Smooth muscle cell of trachea (primary cell): ENCODE measurements at places on chromosomes 13 and 19. TPM values are rescaled to one million over a fixed set of nuclear protein-coding genes. Genes with fewer than 3 reads are reported as not detected.

Gene ZNF442
- 3.5 and 3.9 TPM in 2 replicates for total RNA-seq

Gene CD37
- not detected in 2 replicates for total RNA-seq

Gene ZNF524
- 8.9 and 21.0 TPM in 2 replicates for total RNA-seq

Gene PABPC3
- total RNA-seq = 0.15 and 0.17 TPM in 2 replicates

Gene CYP2A7
- not detected in 2 replicates for total RNA-seq

Gene ZNF582
- 2.6 and 3.6 TPM in 2 replicates for total RNA-seq

Gene CGB5
- total RNA-seq = not detected in 2 replicates

Gene ADAMTSL5
- 5.7 and 11.7 TPM in 2 replicates for total RNA-seq

Gene ACP5
- 0.66 TPM in 1 of 2 replicates, not detected in the other for total RNA-seq

Gene HNRNPA1L2
- 2.0 and 4.9 TPM in 2 replicates for total RNA-seq

Gene TNFSF9
- under 0.01 and 1.3 TPM in 2 replicates for total RNA-seq

Gene FSTL3
- total RNA-seq = 15.9 and 77.4 TPM in 2 replicates

Gene CGB8
- total RNA-seq = not detected in 2 replicates

Gene AZU1
- total RNA-seq = under 0.01 TPM in 1 of 2 replicates, not detected in the other

Gene C5AR2
- total RNA-seq = not detected in 2 replicates

Gene SHD
- not detected in 2 replicates for total RNA-seq

Gene ADM5
- 0.44 and 0.83 TPM in 2 replicates for total RNA-seq

Gene ANGPTL4
- total RNA-seq = 3.9 and 6.9 TPM in 2 replicates

Gene CA11
- 1.6 and 2.8 TPM in 2 replicates for total RNA-seq

Gene CYP4F2
- total RNA-seq = not detected in 2 replicates

Gene ADAMTS10
- 4.4 and 11.9 TPM in 2 replicates for total RNA-seq
